ENCODE measurements at places on chromosomes 4 and X. TPM values are rescaled to one million over a fixed set of nuclear protein-coding genes. Genes with fewer than 3 reads are reported as not detected.

DNA sequence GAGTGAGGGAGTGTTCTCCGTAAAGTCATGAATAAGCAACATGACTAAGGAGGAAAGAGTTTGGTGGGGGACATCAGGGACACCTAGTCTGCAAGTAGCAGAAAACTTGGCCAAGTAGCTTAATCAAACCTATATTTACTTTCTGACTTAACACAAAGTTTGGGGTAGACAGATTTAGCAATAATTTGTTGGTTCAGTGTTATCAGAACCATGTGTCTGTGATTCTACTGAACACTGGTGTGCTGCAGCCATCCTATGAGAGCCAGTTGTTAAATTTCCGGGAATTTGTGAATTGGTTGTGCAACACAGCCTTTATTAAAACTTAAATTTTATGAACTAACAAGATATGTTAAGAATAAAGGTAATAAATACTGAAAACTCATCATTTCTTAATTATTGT lies 469.3 kb downstream of the C4orf33 start:
- H3K27me3 ChIP-seq: no peaks in the 10 kb centered on the region
- H3K36me3 ChIP-seq: no peaks in the 10 kb centered on the region
- no peak overlapping the region for H3K4me3 ChIP-seq

The PNMA3 gene
- total RNA-seq: 7.8 TPM

The SH2D1A gene
- total RNA-seq: not detected

- no peak overlapping the region for H3K27ac ChIP-seq
- 0 out of 2 replicates have a peak, but pooled peaks cover 2% of the 10 kb centered on the region for H3K4me1 ChIP-seq
- no peaks in the 10 kb centered on the region for H3K36me3 ChIP-seq
- no peak overlapping the region for H3K4me3 ChIP-seq
- peak; percentile 48 for DNase-seq
Measured at GRCh38 chrX:70755850-70756249, 152.7 kb downstream of the TEX11 start.

DNA sequence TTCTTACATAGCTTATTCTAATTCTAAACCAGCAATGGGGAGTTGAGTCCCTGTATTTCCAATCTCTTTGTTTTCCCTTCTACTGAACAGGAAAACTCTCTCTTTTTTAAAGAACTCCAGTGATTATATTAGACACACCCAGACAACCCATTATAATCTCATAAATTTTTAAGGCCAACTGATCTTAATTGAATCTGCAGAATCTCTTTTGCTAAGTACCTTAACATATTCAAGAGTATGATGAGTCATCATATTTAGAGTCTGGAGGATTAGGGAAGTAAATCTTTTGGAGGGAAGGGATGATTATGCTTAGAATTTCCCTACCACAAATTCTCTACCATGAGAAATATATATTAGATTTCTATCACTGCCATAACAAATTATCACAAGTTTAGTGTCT lies 705.1 kb downstream of the CENPC start:
- H3K27ac ChIP-seq: no peak overlapping the region
- no peak for DNase-seq
- H3K27me3 ChIP-seq: no peaks in the 10 kb centered on the region
- no peak overlapping the region for H3K4me3 ChIP-seq

DNA sequence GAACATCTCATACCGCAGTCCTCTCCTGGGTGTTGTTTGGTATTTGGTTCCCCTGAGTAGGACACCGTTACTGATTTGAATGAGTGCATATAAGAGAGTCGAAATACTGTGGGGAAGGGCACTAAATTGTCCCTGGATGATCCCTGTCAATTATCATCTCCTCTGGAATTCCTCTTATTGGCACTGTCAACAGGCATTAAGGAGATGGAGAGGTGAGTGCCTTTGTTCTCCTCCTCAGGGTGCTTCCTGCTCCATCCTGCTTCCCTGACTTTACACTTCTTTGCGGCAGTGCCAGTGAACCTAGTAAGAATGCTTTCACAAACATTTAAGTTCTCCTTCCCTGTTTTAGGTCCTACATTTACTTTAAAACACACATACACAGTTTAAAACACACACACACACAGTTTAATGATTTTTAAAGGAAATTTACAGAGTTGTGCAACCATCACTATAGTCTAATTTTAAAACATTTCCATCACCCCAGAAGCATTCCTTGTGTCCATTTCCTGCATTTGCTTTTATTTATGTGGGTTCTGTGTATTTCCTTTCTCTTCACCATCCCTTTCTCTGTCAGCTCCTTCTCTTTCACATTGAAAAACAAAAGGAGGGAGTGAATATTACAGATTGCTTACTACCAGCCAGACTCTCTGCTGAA lies 20.9 kb upstream of the ZRSR2 start:
- H3K27ac ChIP-seq: no peak overlapping the region
- no peaks in the 10 kb centered on the region for H3K36me3 ChIP-seq
- H3K27me3 ChIP-seq: no peaks in the 10 kb centered on the region
- no peak for DNase-seq

GRCh38 chrX:30060718-30061117 lies 154.6 kb upstream of the MAGEB2 start:
- DNase-seq: no peak
- H3K4me3 ChIP-seq: no peak overlapping the region
- no peaks in the 10 kb centered on the region for H3K27me3 ChIP-seq
- no peaks in the 10 kb centered on the region for H3K4me1 ChIP-seq
- H3K27ac ChIP-seq: no peak overlapping the region

DNA sequence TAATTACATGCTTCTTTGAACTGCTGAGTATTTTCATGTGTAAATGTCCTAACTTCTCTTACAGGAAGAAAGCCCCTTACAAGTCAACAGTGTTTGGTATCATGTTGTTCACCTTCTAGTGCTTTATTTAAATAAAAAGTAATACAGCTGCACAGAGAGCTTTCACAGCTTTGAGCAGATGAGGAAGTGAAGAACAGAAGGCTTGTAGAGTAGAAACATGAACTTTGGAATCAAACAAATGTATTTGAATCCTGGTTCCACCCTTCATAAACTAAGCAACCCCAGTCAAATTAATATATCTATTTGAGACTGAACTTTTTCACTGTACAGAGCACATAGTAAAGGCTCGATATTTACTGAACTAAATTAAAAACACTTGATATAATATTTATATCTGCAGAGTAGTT lies 120.5 kb downstream of the CAMK2D start:
- no peak overlapping the region for H3K27ac ChIP-seq
- no peaks in the 10 kb centered on the region for H3K27me3 ChIP-seq
- H3K36me3 ChIP-seq: no peaks in the 10 kb centered on the region
- DNase-seq: no peak

GRCh38 chr4:10283761-10284160 lies 167.2 kb upstream of the WDR1 start:
- H3K36me3 ChIP-seq: no peaks in the 10 kb centered on the region
- DNase-seq: no peak
- H3K27me3 ChIP-seq: no peaks in the 10 kb centered on the region
